ENCODE measurements at places on chromosomes 11 and 22.

GRCh38 chr11:23573429-23573828, 713.2 kb upstream of the CCDC179 start:
- no peak for DNase-seq

- DNase-seq, result no peak
These were observed 12.6 kb downstream of the DIXDC1 start for GRCh38 chr11:111949519-111950426.

- DNase-seq, result no peak
These were observed 30.9 kb downstream of the EIF3F start for GRCh38 chr11:8017894-8018483.

- no peak for DNase-seq
These were observed 4.2 kb downstream of the ABCC8 start for GRCh38 chr11:17472467-17472866.

DNA sequence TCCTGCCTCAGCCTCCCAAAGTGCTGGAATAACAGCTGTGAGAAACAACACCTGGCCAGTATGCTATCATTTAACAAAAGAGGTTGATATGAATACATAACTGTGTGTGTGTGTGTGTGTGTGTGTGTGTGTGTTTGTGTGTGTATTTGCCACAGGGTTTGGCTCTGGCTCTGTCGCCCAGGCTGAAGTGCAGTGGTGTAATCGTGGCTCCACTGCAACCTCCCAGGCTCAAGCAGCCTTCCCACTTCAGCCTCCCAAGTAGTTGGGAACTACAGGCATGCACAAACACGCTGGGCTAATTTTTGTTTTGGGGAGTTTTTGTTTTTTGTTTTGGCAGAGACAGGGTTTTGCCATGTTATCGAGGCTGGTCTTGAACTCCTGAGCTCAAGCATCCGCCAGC, 4.7 kb downstream of the SPA17 start:
- DNase-seq, result no peak

DNA sequence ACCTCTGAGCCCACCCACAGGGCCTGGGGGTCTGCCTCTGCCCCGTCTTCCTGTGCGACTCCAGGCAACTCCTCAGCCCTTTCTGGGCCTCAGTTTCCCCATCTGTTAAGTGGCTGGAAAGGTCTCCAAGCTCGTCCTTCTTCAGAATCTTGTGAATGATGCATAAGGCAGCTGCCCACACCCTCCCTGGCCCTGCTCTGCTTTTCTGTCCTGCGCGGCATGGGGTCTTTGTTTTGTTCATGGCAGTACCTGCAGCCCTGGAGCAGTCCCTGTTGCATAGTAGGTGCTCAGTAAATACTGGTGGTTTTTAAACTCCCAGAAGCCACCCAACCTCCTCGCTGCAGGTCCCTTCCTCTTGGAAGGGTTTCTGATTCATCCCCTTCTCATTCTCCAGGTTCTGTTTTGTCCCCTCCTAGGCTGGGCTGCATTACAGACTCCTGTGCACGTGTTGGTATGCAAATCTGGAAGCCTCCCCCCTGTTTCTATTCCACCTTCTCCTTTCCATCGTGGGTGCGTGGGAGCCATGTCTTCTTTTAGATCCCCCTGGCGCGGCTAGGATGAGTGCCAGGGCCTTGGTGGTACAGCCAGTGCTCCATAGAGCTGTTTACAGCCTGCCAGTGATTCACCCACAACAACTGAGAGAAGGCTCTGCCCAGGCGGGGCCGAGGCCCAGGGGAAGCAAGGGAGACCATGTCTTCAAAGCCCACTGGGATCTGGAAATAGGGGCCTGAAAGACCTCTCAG, 19.3 kb upstream of the SYT7 start:
- DNase-seq, result no peak

DNA sequence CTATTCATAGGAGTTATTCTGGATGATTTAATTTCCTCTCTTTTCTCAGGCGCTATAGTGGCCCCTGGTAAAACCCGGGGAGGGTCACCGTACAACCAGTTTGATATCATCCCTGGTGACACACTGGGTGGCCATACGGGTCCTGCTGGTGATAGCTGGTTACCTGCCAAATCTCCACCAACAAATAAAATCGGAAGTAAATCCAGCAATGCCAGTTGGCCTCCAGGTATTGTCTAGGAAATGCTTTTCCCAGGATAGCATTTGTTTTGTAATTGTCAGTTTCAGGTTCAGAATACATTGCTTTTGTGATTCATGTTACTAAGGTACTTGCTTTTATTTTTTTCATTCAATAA, 35.6 kb upstream of the ADSL start:
- no peak for DNase-seq

GRCh38 chr11:57417056-57417455, 9.9 kb downstream of the SLC43A3 start:
- no peak for DNase-seq

GRCh38 chr22:37284126-37284804, 2.0 kb downstream of the CYTH4 start:
- no peak for DNase-seq

DNA sequence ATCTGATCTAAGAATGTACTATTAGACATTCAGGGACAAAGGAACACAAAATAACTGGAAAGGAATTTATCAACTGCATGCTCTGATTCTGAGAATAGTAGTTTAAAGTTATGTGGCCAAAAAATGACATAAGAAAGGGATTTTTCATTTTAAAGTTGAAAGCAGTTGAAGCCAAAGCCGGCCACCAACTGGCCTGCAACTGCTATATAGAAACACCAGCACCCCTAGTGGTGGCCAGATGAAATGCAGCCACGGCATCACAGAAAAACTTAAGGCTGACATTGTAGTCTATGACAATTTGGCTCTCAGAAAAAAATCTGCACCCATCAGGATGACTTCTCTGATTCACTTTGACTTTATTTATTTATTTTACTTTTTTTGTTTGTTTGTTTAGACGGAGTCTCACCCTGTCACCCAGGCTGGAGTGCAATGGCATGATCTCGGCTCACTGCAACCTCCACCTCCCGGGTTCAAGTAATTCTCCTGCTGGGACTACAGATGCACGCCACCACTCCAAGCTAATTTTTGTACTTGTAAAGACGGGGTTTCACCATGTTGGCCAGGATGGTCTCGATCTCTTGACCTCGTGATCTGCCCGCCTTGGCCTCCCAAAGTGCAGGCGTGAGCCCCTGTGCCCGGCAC, 59.2 kb downstream of the SLC35F2 start:
- DNase-seq, result peak; percentile 52

- DNase-seq, result no peak
These were observed 3.0 kb downstream of the MN1 start for GRCh38 chr22:27798511-27799014.

GRCh38 chr11:64173616-64174355, 7.9 kb upstream of the MACROD1 start:
- peak; percentile 56 for DNase-seq

DNA sequence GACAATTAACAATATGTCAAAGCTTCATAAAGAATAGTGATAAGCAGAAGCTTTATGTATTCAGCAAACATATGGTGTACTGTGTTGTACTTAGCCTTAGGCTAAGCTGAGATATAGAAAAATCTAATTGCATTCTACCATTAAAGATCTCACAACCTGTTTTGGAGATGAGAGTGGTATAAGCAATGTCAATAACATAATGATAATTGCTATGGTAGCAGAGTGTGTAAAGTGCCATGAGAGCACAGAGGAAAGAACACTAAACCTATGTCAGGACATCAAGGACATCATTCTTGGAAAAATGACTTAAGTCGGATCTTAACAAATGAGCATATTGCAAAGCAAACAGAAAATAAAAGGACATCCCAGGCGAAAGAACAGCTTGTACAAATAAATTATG, 28.6 kb upstream of the ANGPTL5 start:
- DNase-seq, result no peak

- no peak for DNase-seq
These were observed 607.6 kb downstream of the SOX6 start for GRCh38 chr11:15748741-15749140.

DNA sequence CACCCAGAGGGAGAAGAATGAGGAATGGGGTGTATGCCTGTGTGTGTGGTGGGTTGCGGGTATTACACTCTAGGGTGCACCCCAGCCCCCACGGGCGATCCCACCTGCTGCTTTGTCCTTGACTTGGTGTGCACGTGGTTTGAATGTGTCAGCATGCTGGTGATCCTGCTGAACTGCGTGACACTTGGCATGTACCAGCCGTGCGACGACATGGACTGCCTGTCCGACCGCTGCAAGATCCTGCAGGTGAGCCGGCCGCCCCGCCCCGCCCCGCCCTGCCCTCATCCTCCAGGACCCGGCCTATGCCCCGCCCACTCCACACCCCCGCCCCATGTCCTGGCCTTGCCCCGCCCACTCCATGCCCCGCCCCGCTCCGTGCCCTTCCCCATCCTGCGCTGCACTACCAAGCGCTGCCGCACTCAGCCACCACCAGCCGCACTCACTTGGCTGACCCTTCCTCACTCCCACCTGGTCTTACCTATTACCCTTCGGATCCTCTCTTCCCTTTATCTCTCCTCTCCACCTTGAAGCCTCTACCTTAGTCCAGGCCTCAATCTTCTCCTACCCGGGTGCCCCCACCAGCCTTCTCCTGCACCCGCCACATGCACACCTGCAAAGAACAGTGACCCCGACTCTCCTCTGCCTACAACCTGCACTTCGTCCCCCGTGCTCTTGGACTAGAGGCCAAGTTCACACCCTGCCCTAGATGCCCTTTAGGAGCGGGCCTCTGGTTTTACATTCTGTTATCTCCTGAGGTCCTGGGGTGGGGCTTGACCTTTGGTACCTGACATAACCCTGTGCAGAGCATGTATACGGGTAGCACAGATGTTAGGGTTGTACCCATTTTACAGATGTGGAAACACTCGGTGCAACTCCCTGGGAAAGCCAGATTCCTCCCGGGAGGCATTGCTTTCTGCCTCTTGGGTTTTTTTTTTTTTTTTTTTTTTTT, 27.7 kb downstream of the CACNA1I start:
- DNase-seq, result no peak

DNA sequence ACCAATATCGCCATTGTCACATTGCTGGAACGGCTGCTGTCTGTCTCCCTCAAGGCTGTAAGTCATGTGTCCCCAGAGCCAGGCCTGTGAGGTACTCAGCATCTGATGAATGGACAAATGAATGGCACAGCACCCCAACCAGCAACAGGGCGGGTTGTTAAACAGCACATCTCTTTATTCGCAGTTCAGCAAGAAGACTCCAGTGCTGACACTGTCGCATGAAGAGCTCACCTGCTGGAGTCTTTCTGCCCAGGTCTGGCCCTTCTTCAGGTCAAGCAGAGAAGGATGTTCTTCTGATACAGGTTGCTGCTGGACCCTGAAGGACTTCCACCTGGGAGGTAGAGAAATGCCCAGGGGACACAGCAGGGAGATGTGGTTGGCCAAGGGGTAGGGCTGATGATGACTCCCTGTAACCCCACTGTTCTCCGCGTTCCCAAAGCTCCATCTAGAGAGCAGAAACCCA, 4.8 kb downstream of the SPATA19 start:
- no peak for DNase-seq

DNA sequence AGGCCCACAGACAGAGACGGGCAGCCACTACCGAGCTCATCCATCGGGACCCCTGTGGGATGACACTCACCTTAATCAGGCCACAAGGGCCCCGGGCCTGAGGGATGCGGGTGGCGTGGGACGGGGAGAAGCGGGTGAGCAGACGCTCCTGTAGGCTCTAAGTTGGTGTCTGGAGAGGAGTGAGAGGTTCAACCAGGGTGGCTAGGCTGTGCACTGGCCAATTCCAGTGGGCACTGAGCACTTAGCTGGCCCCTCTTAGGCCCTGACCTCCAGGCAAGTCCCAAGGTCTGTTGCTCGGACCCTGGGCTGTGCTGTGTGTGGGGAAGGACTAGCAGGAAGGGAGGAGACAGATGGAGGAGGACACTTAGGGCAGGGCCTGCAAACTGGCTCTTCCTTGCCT, 139.3 kb downstream of the ST3GAL4 start:
- no peak for DNase-seq

- DNase-seq, result no peak
These were observed 4.3 kb upstream of the ATP5MGL start for GRCh38 chr22:42644422-42645340.

- peak; percentile 27 for DNase-seq
These were observed 49.1 kb downstream of the COMMD9 start for GRCh38 chr11:36240173-36240572.

GRCh38 chr11:83054001-83054400, 17.7 kb downstream of the RAB30 start:
- no peak for DNase-seq

Data from A172 (cell line).